Activated naive CD8-positive, alpha-beta T cell treated with anti-CD3 and anti-CD28 coated beads, Interleukin-2, amount 50 U/mL, for 24 hours (primary cell): ENCODE measurements at places on chromosomes 2 and 18.

DNA sequence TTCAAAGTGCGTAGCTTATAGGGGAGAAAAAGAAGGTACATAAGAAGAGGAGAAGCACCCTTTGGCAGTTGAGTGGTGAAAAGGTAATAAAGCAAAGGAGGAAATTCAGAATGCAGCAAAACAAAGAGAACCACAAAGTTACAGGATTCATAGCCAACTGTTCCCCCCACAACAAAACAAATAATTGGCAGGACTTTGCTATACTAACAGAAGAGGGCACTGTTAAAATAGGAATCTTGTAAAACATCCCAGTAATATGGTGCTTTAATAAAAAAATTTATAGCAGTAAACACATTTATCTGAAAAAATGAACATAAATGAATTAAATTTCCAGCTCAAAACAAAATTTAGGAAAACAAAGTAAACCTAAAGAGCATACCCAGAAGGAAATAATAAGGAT, 42.3 kb downstream of the R3HDM1 start:
- H3K4me3 ChIP-seq, result no peak overlapping the region
- H3K27ac ChIP-seq, result no peak overlapping the region
- H3K36me3 ChIP-seq, result no peaks in the 10 kb centered on the region
- no peaks in the 10 kb centered on the region for H3K27me3 ChIP-seq

DNA sequence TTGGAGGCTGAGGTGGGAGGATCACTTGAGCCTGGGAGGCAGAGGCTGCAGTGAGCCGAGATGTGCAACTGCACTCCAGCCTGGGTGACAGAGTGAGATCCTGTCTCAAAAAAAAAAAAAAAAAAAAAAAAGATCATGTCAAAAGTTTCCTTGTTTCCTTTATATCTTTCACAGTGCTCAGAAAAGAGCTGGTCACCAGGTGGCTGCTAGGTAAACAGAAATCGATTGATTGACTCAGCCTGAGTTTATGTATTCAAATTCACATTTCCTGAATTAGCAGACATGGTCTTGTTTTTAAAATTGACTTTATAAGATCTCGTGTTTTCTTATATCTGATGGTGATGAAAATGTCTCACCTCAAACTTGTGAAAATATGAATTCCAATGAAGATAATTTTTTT, 261.8 kb upstream of the FANCL start:
- no peaks in the 10 kb centered on the region for H3K27me3 ChIP-seq
- H3K4me1 ChIP-seq, result no peaks in the 10 kb centered on the region
- H3K36me3 ChIP-seq, result no peaks in the 10 kb centered on the region
- DNase-seq, result no peak
- no peak overlapping the region for H3K27ac ChIP-seq
- H3K4me3 ChIP-seq, result no peak overlapping the region

- no peak overlapping the region for H3K27ac ChIP-seq
- DNase-seq, result no peak
- H3K27me3 ChIP-seq, result no peaks in the 10 kb centered on the region
- peaks cover 10% of the 10 kb centered on the region for H3K4me1 ChIP-seq
- H3K4me3 ChIP-seq, result no peak overlapping the region
- H3K36me3 ChIP-seq, result peaks cover 7% of the 10 kb centered on the region
Measured at GRCh38 chr2:43117521-43118143, 108.8 kb downstream of the ZFP36L2 start.

GRCh38 chr2:161710131-161710915, 86.1 kb downstream of the SLC4A10 start:
- H3K4me1 ChIP-seq, result peaks cover 5% of the 10 kb centered on the region
- no peaks in the 10 kb centered on the region for H3K27me3 ChIP-seq
- no peak overlapping the region for H3K27ac ChIP-seq
- H3K4me3 ChIP-seq, result no peak overlapping the region
- no peaks in the 10 kb centered on the region for H3K36me3 ChIP-seq

DNA sequence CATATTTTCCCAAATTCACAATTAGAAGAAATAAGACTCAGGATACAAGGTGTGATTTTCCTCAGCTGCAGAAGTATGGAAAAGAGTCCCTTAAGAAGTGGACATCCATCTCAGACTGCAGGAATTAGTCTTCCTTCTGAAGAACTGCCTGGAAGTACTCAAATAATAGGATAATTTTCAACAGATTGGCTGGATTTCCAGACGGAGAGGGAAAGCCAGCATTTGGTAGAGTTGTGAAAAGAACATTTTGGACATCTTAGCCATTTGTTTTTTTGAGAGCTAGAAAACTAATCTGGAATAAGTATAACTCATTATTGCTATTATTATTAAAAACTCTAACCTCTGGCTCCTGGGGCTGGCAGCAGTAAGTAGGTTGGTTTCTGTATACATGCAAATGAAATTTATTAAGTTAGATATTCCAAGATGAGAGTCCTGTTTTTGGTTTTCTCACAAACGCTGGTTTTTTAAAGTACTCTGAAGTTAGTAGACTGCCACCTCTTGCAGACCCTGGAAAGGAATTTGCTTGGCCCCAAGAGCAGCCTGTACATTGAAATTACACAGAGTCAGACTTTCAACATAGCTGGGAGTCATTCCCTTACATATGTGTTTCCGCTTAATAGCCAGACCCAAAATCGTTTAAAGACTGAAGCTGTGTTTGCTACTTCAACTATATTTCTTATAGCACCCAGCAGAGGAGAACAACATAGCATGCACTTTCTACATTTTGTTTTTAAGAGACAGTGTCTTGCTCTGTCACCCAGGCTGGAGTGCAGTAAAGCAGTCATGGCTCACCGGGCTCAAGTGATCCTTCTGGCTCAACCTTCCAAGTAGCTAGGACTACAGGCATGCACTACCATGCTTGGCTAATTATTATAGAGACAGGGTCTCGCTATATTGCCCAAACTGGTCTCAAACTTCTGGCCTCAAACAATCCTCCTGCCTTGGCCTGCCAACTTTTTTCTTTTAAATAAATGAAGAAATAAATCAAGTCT, 142.4 kb downstream of the THADA start:
- no peak for DNase-seq
- peaks cover 17% of the 10 kb centered on the region for H3K4me1 ChIP-seq
- no peaks in the 10 kb centered on the region for H3K27me3 ChIP-seq
- peaks cover 41% of the 10 kb centered on the region for H3K36me3 ChIP-seq
- H3K27ac ChIP-seq, result no peak overlapping the region
- H3K4me3 ChIP-seq, result no peak overlapping the region

DNA sequence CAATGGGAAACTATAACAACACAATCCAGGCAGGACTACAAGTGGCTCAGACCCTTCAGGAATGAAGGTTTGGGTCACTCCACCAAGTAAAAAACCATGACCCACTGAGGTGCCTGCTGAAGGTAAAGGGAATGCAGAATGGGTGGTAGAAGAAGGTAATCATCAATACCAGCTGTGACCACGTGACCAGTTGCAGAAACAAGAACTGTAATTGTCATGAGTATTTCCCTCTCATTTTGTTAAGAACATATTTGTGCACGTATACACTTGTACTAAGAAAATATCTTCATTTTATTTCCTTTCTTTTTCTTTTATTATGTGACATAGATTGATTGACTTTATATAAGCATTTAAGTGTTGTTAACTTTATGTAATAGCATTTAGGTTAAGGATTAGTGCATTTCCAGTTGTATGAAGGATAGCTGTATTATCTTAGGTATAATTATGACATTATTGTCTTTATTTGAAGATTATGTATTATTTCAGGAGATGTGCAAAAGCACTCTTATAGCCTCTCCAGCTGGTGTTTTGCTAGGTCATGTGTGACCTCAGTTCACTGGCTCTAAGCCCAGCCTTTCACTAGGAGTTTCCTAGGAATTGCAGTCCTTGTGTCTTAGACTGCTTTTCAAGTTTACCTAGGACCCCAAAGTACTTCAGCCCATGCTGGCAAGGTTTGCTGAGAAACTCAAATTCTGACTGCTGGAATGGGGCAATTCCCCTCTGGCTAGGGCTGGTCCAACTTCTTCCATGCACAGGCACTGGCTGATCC, 125.7 kb upstream of the DPP10 start:
- peaks cover 4% of the 10 kb centered on the region for H3K27me3 ChIP-seq
- no peaks in the 10 kb centered on the region for H3K4me1 ChIP-seq
- no peak for DNase-seq

GRCh38 chr2:85887566-85888019, 1.2 kb downstream of the ST3GAL5 start:
- H3K36me3 ChIP-seq, result peaks cover 9% of the 10 kb centered on the region
- peak overlapping the region; percentile 85 for H3K27ac ChIP-seq
- peaks cover 67% of the 10 kb centered on the region for H3K4me1 ChIP-seq
- DNase-seq, result peak; percentile 52

- H3K4me1 ChIP-seq, result no peaks in the 10 kb centered on the region
- H3K27ac ChIP-seq, result no peak overlapping the region
- H3K27me3 ChIP-seq, result peaks cover under 1% of the 10 kb centered on the region
- DNase-seq, result no peak
Measured at GRCh38 chr2:217539126-217539525, 463.7 kb downstream of the TNS1 start.

DNA sequence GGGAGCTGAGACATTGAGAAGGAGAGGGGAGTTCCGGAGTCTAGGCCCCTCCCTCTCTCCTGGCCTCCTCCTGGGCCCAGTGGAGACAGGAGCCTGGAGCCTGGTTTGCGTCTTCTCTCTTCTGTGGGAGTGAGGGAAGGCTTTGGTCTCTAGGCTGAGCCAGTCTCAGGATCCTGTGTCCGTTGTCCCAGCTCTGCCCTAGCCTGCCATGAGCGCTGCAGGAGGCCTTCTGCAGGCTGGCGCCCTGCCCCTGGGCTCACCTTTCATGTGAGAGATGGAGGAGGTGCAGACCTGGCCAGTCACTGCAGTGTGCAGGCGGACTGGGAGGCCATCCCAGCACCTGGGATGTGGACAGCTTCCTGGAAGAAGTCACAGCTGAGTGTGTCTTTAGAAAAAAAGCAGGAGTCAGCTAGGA, 8.7 kb downstream of the IMPA2 start:
- DNase-seq, result no peak
- H3K36me3 ChIP-seq, result no peaks in the 10 kb centered on the region
- H3K4me3 ChIP-seq, result no peak overlapping the region
- no peaks in the 10 kb centered on the region for H3K4me1 ChIP-seq
- H3K27me3 ChIP-seq, result no peaks in the 10 kb centered on the region
- H3K27ac ChIP-seq, result no peak overlapping the region

DNA sequence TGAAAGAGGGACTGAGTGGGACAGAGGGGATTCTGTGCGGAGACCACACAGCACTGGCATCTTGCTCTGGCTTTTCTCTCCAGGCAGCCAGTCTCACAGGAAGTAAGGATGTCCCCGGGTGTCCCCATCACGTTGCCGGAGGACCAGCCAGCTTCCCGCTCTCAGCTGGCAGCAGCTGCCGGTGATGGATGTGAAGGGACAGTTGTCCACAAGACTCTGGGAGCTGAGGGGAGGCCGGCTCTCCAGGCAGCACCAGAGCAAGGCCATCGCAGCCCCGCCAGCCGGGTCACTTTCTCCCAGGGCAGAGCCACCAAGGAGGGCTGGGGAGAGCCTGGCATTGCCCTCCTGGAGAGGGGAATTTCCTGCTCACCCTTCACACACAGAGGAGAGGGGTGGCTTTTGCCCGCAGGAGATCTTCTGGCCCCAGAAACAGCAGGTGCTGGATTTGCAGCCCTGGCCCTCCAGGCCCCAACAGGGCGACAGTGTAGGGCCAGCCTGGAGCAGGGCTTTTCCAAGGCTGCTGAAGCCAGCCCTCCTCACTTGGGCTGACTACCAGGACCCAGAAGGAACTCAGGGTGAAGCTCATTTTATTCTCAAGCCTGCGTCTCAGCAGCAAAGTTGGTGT, 24.0 kb upstream of the B3GNT7 start:
- H3K4me1 ChIP-seq, result no peaks in the 10 kb centered on the region
- no peak for DNase-seq
- H3K27me3 ChIP-seq, result no peaks in the 10 kb centered on the region
- no peaks in the 10 kb centered on the region for H3K36me3 ChIP-seq
- no peak overlapping the region for H3K4me3 ChIP-seq
- H3K27ac ChIP-seq, result no peak overlapping the region

DNA sequence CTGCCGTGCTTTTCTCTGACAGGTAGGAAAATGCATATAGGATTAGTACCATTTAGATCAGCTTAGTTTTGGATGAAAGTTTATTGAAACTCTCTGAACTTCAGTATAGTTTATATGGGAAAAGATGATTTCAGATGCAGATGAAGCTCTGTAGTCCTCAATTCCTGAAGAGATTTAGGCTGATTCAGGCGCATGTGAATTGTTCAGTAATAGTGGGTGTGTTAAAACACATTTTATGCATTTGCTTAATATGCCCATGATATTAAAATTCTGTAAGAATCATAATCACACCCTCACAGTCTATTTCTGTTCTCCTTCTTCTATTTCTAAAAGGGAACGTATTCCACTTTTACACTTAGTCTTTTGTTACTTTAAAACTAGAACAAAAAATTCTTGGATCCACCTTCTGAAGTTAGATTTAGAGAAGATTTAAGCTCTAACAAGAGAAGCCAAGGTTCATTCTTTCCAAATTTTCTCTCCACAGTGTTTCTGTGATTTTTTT, 44.5 kb upstream of the FAM237A start:
- H3K4me1 ChIP-seq, result no peaks in the 10 kb centered on the region
- H3K27me3 ChIP-seq, result no peaks in the 10 kb centered on the region
- H3K36me3 ChIP-seq, result no peaks in the 10 kb centered on the region
- no peak overlapping the region for H3K27ac ChIP-seq
- no peak for DNase-seq

GRCh38 chr2:74242354-74243071, 44.1 kb downstream of the MTHFD2 start:
- peak overlapping the region; percentile 49 for H3K27ac ChIP-seq
- no peaks in the 10 kb centered on the region for H3K27me3 ChIP-seq
- H3K4me1 ChIP-seq, result no peaks in the 10 kb centered on the region
- no peak overlapping the region for H3K4me3 ChIP-seq

- no peak for DNase-seq
- peaks cover 28% of the 10 kb centered on the region for H3K4me1 ChIP-seq
Measured at GRCh38 chr2:227398684-227399670, 11.2 kb upstream of the SCYGR1 start.

GRCh38 chr18:33495278-33495677, 54.8 kb upstream of the CCDC178 start:
- no peak for DNase-seq
- H3K27ac ChIP-seq, result no peak overlapping the region
- H3K27me3 ChIP-seq, result no peaks in the 10 kb centered on the region
- no peaks in the 10 kb centered on the region for H3K4me1 ChIP-seq
- no peak overlapping the region for H3K4me3 ChIP-seq

- peak overlapping the region; percentile 55 for H3K27ac ChIP-seq
- peaks cover 2% of the 10 kb centered on the region for H3K27me3 ChIP-seq
- peaks cover 32% of the 10 kb centered on the region for H3K4me1 ChIP-seq
Measured at GRCh38 chr2:191019376-191019775, 5.4 kb upstream of the STAT1 start.

DNA sequence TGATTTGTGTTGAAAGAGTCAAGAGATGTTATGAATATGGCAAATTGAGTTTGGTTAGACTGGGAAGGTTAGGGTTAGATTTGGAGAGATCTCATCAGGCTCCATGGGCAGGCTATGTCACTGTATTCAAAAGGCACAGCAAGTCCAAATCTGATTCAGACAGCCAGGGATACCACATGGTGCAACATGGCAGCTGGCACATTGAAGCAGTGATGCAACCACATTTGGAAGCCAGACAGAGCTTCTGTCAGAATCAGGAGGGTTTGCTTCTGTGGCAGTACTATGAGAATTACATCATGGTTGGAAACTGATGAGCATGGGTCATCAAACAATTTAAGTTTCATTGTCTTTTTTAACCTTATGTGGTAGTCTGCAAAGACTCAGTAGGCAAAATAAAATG, 772.2 kb downstream of the SUCLG1 start:
- DNase-seq, result no peak
- H3K4me3 ChIP-seq, result no peak overlapping the region
- no peaks in the 10 kb centered on the region for H3K27me3 ChIP-seq
- no peaks in the 10 kb centered on the region for H3K4me1 ChIP-seq
- no peaks in the 10 kb centered on the region for H3K36me3 ChIP-seq
- no peak overlapping the region for H3K27ac ChIP-seq

- H3K36me3 ChIP-seq, result no peaks in the 10 kb centered on the region
- peak overlapping the region; percentile 95 for H3K27ac ChIP-seq
- no peaks in the 10 kb centered on the region for H3K27me3 ChIP-seq
- peak; percentile 53 for DNase-seq
- peak overlapping the region; percentile 75 for H3K4me3 ChIP-seq
Measured at GRCh38 chr2:70104231-70105111, 17.2 kb downstream of the PCBP1 start.
